Myocyte (in vitro differentiated cells): ENCODE measurements at places on chromosomes 7 and 10. TPM values are rescaled to one million over a fixed set of nuclear protein-coding genes. Genes with fewer than 3 reads are reported as not detected.

GRCh38 chr10:29788113-29788512 lies 153.3 kb upstream of the SVIL start:
- DNase-seq: no peak

GRCh38 chr10:70557086-70557845 lies 45.3 kb downstream of the PRF1 start:
- DNase-seq: no peak

GRCh38 chr10:69345890-69346474 lies 67.7 kb downstream of the HK1 start:
- no peak for DNase-seq

The SEC31B gene
- total RNA-seq: 4.9 and 6.9 TPM in 2 replicates

DNA sequence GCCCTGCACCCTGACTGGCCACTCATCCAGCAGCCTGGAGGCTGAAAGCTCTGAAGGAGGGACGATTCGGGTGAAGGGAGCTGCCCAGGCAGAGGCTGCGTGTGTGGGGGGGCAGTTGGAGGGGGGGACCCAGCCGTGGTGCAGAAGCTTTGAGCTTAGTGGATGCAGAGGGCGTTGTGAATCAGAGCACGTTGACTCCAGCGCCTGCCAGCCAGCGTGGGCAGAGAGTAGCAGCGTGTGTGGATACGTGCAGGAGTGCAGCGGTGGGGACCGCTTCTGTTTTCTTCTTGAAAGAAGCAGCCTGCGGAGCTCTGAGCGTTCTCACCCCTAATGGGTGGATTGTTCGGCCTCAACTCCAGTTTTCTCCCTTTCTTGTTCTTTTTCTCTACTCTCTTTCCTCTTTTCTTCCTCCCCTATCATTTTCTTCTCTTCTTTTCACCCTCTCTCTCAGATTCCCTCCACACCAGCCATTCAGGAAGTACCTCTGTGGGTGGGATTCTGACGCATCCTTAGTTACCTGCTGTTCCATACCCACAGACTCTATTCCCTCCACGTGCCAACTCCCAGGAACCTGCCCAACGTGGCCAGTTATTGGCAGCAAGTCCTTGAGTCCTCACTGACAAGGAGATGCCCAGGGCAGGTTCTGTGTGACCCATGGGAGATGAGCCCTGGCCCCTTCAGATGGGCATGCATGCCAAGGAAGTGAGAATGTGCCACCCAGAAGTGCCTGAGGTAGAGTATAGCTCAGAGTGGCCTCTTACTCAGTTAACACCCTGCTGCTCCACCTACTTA lies 47.4 kb downstream of the SORCS3 start:
- DNase-seq: no peak

The NPC1L1 gene
- total RNA-seq: not detected in 2 replicates

GRCh38 chr7:159086301-159086925 lies 58.3 kb downstream of the VIPR2 start:
- DNase-seq: no peak

The SFXN3 gene
- 103 and 122 TPM in 2 replicates for total RNA-seq

DNA sequence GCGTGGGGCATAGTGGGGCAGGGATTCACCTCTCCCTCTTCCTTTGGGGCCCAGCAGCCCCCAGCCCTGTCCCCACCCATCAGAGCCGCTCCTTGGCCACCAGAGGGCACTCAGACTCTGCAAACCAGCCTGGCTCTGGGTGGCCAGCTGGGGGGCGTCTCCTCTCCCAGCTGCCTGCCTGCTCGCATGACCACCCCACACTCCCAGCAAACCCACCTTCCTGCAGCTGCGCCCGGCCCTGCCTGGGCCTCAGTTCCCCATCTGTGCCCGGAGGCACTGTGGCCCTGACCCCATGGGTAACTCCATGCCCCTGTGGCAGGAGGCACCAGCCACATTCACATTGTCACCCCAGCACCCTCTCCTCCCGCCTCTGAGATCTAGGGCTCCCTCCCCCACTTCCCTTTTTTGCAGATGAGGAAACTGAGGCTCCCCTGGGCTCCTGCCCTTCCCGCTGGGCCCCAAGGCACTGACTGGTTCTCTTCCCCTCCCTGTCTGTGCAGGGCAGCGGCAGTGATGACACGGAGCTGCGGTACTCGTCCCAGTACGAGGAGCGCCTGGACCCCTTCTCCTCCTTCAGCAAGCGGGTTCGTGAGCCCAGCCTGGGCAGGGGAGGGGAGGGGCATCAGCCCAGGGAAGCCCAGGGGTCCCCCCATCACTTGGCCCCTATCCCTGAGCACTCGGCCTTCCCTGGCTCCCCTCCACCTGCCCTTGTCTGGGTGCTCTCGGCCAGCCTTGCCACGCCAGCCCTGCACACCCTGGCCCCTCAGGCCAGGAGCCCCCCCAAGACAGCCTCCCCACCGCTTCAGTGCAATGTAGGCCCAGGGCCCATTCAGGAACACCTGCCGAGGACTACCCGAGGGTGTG lies 6.9 kb upstream of the SH2B2 start:
- peak; percentile 77 for DNase-seq

- peak; percentile 85 for DNase-seq
Observed at GRCh38 chr7:143367972-143368371, 5.5 kb upstream of the FAM131B start.

DNA sequence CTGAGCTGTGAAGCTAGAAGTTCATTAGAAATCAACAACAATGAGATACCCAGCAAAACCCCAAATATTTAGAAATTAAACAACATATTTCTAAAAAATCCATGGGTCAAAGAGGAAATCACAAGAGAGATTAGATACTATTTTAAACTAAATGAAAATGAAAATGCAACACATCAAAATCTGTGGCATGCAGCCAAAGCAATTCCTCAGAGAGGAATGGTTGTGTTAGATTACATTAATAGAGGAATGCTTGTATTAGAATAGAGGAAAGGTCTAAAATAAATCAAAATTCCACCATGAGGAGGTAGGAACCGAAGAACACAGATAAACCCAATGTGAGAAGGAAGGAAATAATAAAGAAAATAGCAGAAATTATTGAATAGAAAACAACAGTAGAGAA lies 642.1 kb upstream of the GALNT17 start:
- no peak for DNase-seq

- no peak for DNase-seq
Observed at GRCh38 chr10:78551184-78552005, 517.4 kb upstream of the ZMIZ1 start.

- no peak for DNase-seq
Observed at GRCh38 chr7:90599038-90599437, 2.9 kb downstream of the CDK14 start.

DNA sequence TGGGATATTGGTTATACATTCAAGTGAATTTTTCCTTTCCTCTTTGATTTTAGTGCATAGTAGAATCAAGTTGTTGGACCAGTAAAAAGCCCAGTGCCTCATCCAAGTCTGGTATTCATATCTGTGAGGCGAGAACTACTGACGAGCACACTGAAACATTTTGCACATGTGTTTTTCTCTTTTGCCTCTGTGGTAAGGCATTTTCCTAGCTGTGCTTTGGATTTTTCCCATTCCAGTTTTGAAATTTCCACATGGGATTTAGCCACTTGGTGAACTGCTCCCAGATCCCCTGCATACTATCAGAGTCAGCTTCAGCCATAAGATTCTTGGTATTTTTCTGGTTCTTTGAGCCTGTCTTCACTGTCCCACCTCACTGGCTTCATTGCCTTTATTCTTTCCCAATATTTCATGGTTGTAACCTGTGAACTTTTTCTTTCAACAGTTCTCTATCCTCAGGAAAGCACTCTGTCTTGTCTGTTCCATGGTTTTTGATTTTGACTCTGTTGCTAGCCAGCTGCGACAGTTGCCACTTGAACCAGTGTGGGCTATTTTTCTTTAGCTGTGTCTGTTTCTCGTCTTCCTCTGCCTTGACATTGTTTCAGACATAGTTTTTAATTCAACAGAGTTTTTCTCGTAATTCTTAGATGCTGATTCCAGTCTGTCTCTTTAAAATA lies 239.0 kb downstream of the REEP3 start:
- DNase-seq: peak; percentile 51

DNA sequence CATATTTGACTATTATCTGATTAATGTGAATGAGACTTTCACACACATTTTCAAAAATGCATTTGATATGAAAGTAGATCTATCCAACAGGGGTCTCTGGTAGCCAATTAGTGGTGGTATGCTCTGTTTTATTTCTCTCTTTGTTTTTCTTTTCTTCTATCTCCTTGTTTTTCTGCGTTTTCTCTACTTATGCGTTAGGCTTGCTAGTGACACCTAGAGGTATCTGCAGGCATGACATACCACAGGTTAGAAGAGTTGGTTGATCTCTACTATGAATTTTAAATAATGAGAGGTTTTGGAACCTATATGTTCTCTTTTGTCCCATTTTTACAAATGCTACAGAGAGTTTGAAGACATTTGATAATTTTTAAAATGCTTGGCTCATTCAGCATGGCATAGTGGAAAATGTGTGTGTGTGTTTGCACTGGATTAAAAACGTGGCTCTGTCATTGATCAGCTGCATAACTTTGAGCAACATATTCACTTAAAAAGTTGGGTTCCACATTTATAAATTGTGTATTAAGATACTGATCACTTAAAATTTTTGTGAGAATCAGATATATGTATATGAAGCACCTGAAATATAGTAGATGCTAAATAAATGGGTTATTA lies 28.1 kb upstream of the PLXDC2 start:
- DNase-seq: peak; percentile 62

GRCh38 chr7:44066494-44067063 lies 1.2 kb upstream of the PGAM2 start:
- DNase-seq: no peak

DNA sequence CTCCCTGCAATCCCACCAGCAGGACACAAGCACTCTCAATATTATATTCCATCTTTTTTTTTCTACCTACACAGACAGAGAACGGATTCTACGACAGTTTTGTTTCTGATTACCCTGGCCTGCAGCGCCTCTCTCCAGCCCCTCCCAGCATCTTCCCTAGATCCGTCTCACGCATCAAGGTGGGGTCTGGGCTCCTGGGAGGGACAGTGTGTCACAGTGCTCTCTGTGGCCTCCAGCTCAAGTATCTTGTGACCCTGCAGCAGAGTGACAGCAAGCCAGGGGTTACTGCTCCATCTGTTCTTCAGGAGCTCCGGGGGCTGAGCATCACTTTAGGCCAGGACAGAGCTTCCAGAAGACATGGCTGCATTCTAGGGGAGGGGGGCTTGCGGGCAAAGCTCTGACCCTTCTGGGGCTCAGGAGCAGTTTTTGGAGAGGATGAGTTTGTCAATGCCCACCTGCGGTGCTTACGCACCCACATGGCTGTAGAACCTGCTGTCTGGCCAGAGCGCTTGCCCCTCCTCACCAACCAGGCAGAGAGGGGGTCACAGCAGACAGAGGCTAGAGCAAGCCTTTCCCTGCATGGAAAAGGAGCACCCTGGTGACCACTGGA lies 22.6 kb downstream of the MYO1G start:
- DNase-seq: no peak

The HOXA9 gene
- 9.1 and 13.0 TPM in 2 replicates for total RNA-seq

The CYP2E1 gene
- total RNA-seq: 0.45 and 1.1 TPM in 2 replicates

The ACTR3C gene
- total RNA-seq: 0.32 TPM in 1 of 2 replicates, not detected in the other

DNA sequence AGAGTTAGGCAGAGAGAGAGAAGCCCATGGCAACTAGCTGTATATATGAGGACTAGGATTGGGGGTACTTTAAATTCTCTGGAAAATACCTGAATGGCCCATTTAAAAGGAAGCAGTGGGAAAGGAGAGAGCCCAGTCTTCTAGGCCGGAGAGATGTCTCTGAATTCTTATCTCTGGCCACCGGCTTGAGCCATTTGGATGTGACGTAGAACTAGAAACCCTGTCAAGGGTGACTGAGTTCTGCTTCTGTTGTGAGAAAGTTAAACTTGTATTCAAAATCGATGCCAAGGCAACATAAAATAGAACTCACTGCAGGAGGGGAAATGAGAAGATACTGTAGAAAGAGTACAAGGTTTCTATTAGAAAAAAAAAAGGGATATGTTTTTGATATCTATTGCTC lies 6.3 kb upstream of the GSTK1 start:
- no peak for DNase-seq

GRCh38 chr10:128898133-128898915 lies 568.7 kb upstream of the MGMT start:
- no peak for DNase-seq

- DNase-seq: peak; percentile 38
Observed at GRCh38 chr7:85186083-85186520, 754 bp downstream of the SEMA3D start.

GRCh38 chr10:58175990-58176900 lies 91.4 kb downstream of the IPMK start:
- peak; percentile 62 for DNase-seq

The ZNF775 gene
- total RNA-seq: 17.8 and 21.2 TPM in 2 replicates

The EEF1AKMT2 gene
- 13.0 and 18.3 TPM in 2 replicates for total RNA-seq
